ENCODE measurements at places on chromosomes 2 and 18. TPM values are rescaled to one million over a fixed set of nuclear protein-coding genes. Genes with fewer than 3 reads are reported as not detected.

SLC16A14 gene
- not detected for total RNA-seq

ADGRF3 gene
- 0.16 TPM for total RNA-seq

RESP18 gene
- total RNA-seq = not detected

ATOH8 gene
- not detected for total RNA-seq

GALR1 gene
- total RNA-seq = not detected

FHOD3 gene
- total RNA-seq = not detected

CXCR1 gene
- not detected for total RNA-seq

PTPRM gene
- total RNA-seq = 0.31 TPM

COL6A3 gene
- 4.1 TPM for total RNA-seq

SH2D6 gene
- total RNA-seq = 0.36 TPM

EVA1A gene
- total RNA-seq = not detected

DNA sequence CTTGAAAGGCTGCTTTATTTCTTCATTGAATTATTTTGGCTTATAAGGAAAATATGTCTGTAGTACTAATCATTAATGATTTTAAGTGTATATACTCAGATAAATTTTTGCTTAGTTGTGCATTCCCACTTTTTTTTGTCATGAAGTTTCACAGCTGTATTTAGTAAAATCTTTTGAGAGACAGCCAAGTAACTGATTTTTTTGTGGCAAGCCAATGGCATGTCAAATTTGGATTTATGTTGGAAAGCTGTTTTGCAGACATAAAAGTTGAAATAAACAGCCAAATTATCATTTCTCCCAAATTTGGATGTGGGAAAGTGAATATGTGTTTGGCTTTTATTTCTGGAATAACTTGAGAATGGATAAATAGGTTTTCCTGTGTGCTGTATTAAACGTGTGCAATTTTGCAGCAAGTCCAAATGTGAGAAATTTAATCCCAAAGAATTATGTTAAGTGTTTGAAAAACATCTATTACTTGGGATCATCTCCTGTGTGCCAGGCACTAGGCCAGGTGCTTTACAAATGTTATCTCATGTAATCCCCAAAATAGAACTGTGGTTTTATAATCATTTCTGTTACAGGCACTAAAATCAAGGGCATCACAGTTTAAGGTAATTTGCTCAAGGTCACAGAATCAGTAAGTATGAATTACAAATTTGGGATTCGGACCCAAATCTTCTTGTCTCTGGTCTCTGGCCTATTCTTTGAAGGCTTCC lies 160.4 kb downstream of the PTPRM start:
- no peak for DNase-seq
- no peak overlapping the region for H3K27ac ChIP-seq
- no peaks in the 10 kb centered on the region for H3K27me3 ChIP-seq
- H3K36me3 ChIP-seq = no peaks in the 10 kb centered on the region
- H3K4me3 ChIP-seq = no peak overlapping the region
- no peaks in the 10 kb centered on the region for H3K4me1 ChIP-seq

DNA sequence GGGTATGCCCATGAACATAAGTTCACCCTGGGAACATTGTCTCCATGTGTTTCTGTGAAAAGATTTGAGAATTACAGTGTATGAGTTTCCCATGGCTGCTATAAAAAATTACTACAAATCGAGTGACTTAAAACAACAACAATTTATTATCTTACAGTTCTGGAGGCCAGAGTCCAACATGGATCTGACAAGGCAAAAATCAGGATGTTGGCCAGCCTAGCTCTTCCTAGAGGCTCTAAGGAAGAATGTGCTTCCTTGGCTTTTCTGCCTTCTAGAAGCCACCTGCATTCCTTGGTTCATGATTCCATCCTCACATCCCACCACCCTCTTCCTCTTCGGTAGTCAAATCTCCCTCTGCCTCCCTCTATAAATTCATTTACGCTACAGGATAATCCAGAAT lies 38.6 kb downstream of the FAM124B start:
- no peak overlapping the region for H3K27ac ChIP-seq
- no peak overlapping the region for H3K4me3 ChIP-seq
- H3K36me3 ChIP-seq = no peaks in the 10 kb centered on the region
- DNase-seq = no peak
- no peaks in the 10 kb centered on the region for H3K27me3 ChIP-seq

- H3K27ac ChIP-seq = no peak overlapping the region
- DNase-seq = no peak
- H3K27me3 ChIP-seq = peaks cover 67% of the 10 kb centered on the region
- no peaks in the 10 kb centered on the region for H3K36me3 ChIP-seq
- H3K4me1 ChIP-seq = peaks cover 3% of the 10 kb centered on the region
Observed at GRCh38 chr2:100964681-100965169, 37.4 kb upstream of the RPL31 start.

GRCh38 chr2:133993160-133993559 lies 260.7 kb upstream of the MGAT5 start:
- no peak overlapping the region for H3K27ac ChIP-seq
- no peak for DNase-seq
- no peaks in the 10 kb centered on the region for H3K27me3 ChIP-seq
- no peaks in the 10 kb centered on the region for H3K36me3 ChIP-seq
- H3K4me1 ChIP-seq = no peaks in the 10 kb centered on the region

GRCh38 chr2:16240402-16240801 lies 300.1 kb downstream of the MYCN start:
- DNase-seq = no peak
- H3K27me3 ChIP-seq = peaks cover 3% of the 10 kb centered on the region
- no peak overlapping the region for H3K4me3 ChIP-seq
- H3K27ac ChIP-seq = no peak overlapping the region
- no peaks in the 10 kb centered on the region for H3K4me1 ChIP-seq

GRCh38 chr18:59659508-59660170 lies 37.6 kb downstream of the CCBE1 start:
- peaks cover 5% of the 10 kb centered on the region for H3K27me3 ChIP-seq
- H3K36me3 ChIP-seq = no peaks in the 10 kb centered on the region
- no peaks in the 10 kb centered on the region for H3K4me1 ChIP-seq
- DNase-seq = no peak

DNA sequence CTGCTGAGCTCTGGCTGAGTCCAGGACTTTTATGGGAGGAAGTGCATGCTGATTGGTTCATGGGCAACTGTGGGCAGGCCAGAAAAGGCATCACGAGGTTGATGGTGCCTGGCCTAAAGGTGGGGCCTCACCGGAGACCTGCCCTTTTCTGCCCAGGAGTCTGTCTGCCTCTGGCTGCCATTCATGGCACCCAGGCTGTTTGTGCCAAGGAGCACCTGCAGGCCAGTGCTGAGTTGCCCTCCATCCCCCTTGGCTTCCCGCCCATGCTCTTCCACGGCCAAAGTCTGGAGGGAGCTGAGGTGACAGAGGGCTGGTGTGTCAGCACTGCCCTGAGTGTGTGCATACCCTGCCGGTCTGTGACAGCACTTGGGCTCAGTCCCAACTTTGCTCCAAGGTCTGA lies 123.2 kb downstream of the PTH2R start:
- no peak for DNase-seq
- no peak overlapping the region for H3K4me3 ChIP-seq
- H3K4me1 ChIP-seq = no peaks in the 10 kb centered on the region

- no peaks in the 10 kb centered on the region for H3K27me3 ChIP-seq
- no peaks in the 10 kb centered on the region for H3K36me3 ChIP-seq
- H3K4me3 ChIP-seq = no peak overlapping the region
Observed at GRCh38 chr2:226123300-226123699, 676.3 kb downstream of the IRS1 start.

DNA sequence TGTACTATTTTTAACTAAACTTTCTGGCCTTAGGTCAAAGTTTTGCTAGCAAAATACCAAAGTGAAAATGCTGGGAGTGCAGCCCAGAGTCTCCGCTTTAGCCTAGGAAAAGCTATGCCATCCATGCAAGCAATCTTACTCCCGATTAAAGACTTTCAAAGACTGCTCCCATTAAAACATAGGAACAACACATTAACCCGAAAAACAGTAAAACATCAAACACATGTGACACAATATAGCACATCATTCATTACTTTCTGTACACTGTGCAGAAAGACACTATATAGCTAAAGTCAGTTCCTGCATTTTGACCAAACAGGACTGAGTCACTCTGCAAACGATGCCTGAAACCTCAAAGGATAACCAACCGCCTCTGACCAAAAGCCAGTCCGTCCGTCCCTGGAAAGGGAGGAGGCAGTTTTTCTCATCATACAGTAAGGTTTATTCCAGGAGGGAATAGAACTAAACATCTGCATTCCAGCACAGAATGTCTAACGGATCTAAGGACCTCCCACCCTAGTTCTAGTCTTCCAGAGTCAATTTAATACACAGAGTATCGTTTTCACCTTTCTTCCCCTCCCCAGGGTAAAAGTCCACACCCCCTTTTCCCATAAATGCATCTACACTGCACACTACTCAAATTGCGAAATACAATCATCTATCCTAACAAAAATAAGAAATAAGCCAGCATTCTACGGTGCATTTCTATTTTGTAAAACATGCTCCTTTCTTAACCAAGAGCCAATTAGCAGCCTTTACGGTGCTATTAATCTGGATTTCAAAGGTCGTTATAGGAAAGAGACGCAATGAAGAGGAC lies 1.7 kb downstream of the ROCK2 start:
- 0 out of 3 replicates have a peak, but pooled peaks cover 3% of the 10 kb centered on the region for H3K36me3 ChIP-seq
- no peaks in the 10 kb centered on the region for H3K27me3 ChIP-seq
- peak overlapping the region; percentile 87 for H3K4me3 ChIP-seq
- H3K27ac ChIP-seq = peak overlapping the region; percentile 90
- peak; percentile 38 for DNase-seq

GRCh38 chr2:26438526-26438925 lies 36.8 kb downstream of the DRC1 start:
- no peaks in the 10 kb centered on the region for H3K36me3 ChIP-seq
- no peaks in the 10 kb centered on the region for H3K27me3 ChIP-seq
- peaks cover 6% of the 10 kb centered on the region for H3K4me1 ChIP-seq
- no peak for DNase-seq

DNA sequence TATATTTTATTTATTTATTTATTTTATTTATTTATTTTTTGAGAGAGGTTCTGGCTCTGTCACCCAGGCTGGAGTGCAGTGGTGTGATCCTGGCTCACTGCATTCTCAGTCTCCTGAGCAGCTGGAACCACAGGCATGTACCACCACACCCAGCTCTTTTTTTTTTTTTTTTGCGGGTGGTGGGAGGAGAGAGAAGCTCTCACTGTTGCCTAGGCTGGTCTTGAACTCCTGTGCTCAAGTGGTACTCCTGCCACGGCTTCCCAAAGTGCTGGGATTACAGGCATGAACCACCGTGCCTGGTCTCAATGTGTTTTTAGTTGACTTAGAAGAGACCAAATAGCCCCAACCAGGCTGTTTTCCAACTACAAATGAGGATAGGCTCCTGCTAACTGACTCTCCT lies 80.7 kb downstream of the PDCL3 start:
- H3K36me3 ChIP-seq = no peaks in the 10 kb centered on the region
- no peaks in the 10 kb centered on the region for H3K27me3 ChIP-seq
- no peak overlapping the region for H3K27ac ChIP-seq
- no peak overlapping the region for H3K4me3 ChIP-seq
- H3K4me1 ChIP-seq = no peaks in the 10 kb centered on the region

DNA sequence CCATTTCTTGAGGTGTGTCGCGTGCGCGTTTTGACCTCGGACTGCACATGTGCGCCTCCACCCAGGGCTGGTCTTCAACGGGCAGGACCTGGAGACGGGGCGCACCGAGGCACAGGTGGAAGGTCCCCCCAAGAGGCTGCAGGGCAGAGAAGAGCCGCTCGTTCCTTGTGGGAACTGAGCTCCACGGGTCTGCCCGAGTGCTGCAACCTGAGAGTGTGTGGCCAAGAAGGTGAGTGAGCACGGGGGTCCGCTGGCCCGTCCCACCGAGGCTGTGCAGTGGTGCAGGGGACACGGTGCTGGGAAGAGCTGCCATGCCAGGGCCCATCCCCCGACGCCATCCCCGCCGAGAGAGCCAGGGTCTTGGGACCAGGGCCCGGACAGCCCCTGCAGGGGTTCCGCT lies 268.3 kb downstream of the GALR1 start:
- DNase-seq = no peak
- H3K4me1 ChIP-seq = no peaks in the 10 kb centered on the region
- no peak overlapping the region for H3K4me3 ChIP-seq
- no peaks in the 10 kb centered on the region for H3K27me3 ChIP-seq
- H3K36me3 ChIP-seq = no peaks in the 10 kb centered on the region

DNA sequence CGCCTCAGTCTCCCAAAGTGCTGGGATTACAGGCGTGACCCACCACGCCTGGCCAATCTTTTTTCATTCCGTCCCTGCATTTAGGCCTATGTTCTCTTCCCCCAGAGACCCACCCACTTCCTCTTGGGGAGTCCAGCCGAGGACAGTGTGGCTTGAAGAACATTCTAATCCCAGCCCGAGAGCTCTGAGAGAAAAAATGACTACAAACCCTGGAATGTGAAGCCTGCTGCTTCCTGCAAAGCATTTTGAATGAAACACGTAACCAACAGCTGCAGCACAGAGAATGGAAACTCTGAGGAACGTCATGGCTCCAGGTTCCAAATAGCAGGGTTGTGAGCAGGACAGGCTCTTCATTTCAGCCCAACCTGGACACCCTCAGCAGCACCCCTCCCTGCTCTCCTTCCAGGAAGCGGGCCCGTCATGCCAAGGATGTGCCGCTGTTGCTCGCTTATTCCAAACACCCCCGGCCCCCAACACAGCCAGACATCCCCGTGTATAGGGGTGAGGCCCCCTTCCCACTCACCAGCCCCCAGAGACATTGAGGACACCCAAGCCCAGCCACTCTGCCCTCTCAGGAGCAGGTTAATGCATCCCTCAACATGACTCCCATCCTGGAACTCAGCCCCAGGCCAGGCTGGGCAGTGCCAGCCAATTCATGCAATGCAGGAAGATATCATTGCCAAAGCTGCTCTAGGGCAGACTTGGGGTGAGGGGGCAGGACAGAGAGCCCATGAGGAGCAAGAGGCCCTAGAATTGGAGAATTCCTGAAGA lies 139.8 kb downstream of the ZFP36L2 start:
- H3K27me3 ChIP-seq = no peaks in the 10 kb centered on the region
- no peaks in the 10 kb centered on the region for H3K36me3 ChIP-seq
- no peak overlapping the region for H3K4me3 ChIP-seq
- H3K4me1 ChIP-seq = peaks cover 28% of the 10 kb centered on the region
- DNase-seq = no peak

DNA sequence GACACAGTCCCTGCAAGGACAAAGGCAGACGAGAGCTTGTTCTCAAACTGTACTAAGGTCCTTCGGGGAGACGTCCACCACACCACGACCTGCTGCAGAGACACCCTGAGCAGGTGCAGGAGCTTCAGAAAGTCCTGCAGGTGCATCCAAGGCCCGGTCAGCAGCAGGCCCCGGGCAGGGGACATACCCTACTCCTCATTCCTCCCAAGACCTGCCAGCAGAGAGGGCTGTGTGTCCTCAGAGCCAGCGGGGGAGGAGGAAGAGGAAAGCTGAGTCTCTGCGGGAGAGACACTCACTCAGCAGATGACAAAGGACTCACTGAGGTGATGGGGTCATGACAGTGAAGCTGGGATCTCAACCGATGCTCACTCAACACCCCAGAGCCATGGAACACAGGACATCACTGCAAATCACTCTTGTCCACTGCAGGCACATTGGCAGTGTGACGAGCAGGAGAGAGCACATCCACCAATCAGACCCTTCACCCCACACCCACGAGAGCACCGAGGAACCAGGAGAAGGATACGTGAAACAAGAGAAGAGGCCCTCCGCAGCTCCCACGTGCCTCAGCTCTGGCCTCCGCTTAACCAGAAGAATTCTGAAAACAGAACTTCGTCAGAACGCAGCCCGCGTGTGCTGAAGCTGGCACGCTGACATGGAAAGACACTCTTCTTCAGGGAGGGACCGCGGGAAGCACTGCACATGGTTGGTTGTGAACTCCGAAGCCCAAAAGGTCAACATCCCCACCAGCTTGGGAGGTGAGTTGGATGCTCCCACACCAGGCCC lies 9.3 kb downstream of the HDAC4 start:
- no peaks in the 10 kb centered on the region for H3K36me3 ChIP-seq
- no peak overlapping the region for H3K4me3 ChIP-seq
- no peaks in the 10 kb centered on the region for H3K4me1 ChIP-seq
